Spinal cord (tissue), 10 donors: ENCODE measurements at places on chromosomes 4 and X.

- peaks cover 21% of the 10 kb centered on the region for H3K4me1 ChIP-seq
- H3K27ac ChIP-seq, result peak overlapping the region; percentile 68
- H3K4me3 ChIP-seq, result no peak overlapping the region
- no peaks in the 10 kb centered on the region for H3K27me3 ChIP-seq
- peaks cover 3% of the 10 kb centered on the region for H3K36me3 ChIP-seq
These were observed 154.4 kb downstream of the SHROOM3 start for GRCh38 chr4:76589402-76589801.

GRCh38 chr4:92618968-92619367 is 315.2 kb downstream of the GRID2 start:
- DNase-seq, result no peak
- H3K27ac ChIP-seq, result no peak overlapping the region
- no peak overlapping the region for H3K4me3 ChIP-seq

DNA sequence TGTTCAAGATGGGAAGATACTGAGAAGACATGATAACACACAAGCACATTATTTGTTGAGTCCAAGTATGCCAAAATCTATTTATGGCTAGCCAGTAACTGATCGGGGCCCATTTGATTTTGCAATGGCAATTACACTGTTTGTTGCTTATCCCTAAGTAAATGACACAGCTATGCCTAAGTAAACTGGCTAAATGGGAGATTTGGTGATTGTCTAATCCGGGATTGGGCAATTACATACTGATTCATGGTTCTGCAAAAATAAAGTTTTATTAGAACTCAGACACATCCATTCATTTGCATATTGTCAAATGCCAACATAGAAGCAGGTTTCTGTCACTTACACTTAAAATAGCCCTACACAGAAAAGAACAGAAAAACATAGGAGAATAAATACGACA is 140.2 kb upstream of the TBL1X start:
- H3K36me3 ChIP-seq, result no peaks in the 10 kb centered on the region
- no peaks in the 10 kb centered on the region for H3K27me3 ChIP-seq
- no peak for DNase-seq
- H3K27ac ChIP-seq, result no peak overlapping the region
- H3K4me1 ChIP-seq, result no peaks in the 10 kb centered on the region
- no peak overlapping the region for H3K4me3 ChIP-seq

- no peaks in the 10 kb centered on the region for H3K36me3 ChIP-seq
- no peak overlapping the region for H3K4me3 ChIP-seq
- H3K4me1 ChIP-seq, result no peaks in the 10 kb centered on the region
- no peak for DNase-seq
- H3K27me3 ChIP-seq, result no peaks in the 10 kb centered on the region
- no peak overlapping the region for H3K27ac ChIP-seq
These were observed 60.7 kb downstream of the TET2 start for GRCh38 chr4:105207386-105207785.

DNA sequence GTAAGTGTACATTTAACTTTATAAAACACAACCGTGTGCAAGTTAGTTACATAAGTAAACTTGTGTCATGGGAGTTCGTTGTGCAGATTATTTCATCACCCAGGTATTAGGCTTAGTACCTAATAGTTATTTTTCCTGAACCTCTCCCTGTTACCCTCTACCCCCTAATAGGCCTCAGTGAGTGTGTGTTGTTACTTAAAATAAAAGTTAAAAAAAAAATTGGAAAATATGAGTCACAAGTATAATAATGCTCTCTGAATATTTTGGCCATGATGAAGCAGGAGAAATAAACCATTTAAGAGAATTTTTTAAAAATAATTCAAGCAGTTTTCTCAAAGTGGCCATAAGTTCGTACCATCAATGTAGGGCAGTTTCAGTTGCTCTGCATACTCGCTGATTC is 105.1 kb upstream of the GRID2 start:
- H3K4me3 ChIP-seq, result no peak overlapping the region
- no peak overlapping the region for H3K27ac ChIP-seq
- H3K4me1 ChIP-seq, result no peaks in the 10 kb centered on the region
- no peak for DNase-seq
- no peaks in the 10 kb centered on the region for H3K36me3 ChIP-seq
- H3K27me3 ChIP-seq, result no peaks in the 10 kb centered on the region

DNA sequence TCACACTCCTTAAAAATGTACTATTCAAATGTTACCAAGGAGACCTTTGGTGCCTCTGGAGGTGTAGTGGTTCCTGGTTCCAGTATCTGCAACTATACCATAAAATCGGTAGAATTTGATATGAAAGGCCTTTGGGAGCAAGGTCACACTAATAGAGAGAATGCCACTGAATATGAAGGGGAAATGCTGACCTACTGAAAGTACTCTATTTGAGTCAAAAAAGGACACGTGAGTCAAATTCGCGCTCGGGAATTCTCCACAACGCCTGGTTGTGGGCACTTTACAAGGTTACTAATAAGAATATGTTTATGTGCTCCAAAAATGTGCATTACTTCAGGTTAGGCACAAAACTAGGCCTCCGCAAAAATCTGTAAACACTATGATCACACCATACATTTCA is 39.5 kb upstream of the RELL1 start:
- H3K27me3 ChIP-seq, result no peaks in the 10 kb centered on the region
- H3K27ac ChIP-seq, result no peak overlapping the region
- H3K36me3 ChIP-seq, result no peaks in the 10 kb centered on the region
- H3K4me1 ChIP-seq, result no peaks in the 10 kb centered on the region
- no peak for DNase-seq
- H3K4me3 ChIP-seq, result no peak overlapping the region

GRCh38 chr4:83431200-83431599 is 24.4 kb downstream of the HELQ start:
- no peak overlapping the region for H3K27ac ChIP-seq
- no peaks in the 10 kb centered on the region for H3K4me1 ChIP-seq
- DNase-seq, result no peak
- peaks cover 6% of the 10 kb centered on the region for H3K36me3 ChIP-seq
- no peaks in the 10 kb centered on the region for H3K27me3 ChIP-seq

DNA sequence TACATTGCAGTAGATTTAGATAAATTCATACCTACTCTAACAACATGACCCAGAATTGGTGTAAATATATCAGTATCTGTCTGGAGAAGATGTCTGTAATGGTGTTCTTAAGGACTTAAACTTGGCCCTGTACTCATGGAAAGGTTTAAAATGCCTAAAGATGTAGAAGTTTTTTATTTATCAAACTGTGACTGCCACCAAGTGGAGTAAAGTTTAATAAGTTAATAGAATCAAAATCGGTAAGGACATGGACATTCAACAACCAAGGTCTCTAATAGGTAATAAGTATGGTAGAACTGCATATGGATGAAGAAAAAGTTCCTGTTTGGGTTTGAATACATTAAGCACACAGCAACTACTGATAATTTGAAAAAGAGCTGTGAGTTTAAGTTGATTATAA is 474.0 kb upstream of the NDST3 start:
- H3K4me1 ChIP-seq, result no peaks in the 10 kb centered on the region
- no peak overlapping the region for H3K27ac ChIP-seq
- no peak for DNase-seq
- no peaks in the 10 kb centered on the region for H3K27me3 ChIP-seq
- no peaks in the 10 kb centered on the region for H3K36me3 ChIP-seq
- no peak overlapping the region for H3K4me3 ChIP-seq

- no peaks in the 10 kb centered on the region for H3K36me3 ChIP-seq
- no peak overlapping the region for H3K4me3 ChIP-seq
- peak; percentile 53 for DNase-seq
- H3K4me1 ChIP-seq, result peaks cover 14% of the 10 kb centered on the region
- no peaks in the 10 kb centered on the region for H3K27me3 ChIP-seq
These were observed 49.2 kb downstream of the ENPP6 start for GRCh38 chr4:184168406-184169019.

- no peaks in the 10 kb centered on the region for H3K36me3 ChIP-seq
- no peaks in the 10 kb centered on the region for H3K4me1 ChIP-seq
- no peak overlapping the region for H3K4me3 ChIP-seq
These were observed 52.7 kb downstream of the COX7B2 start for GRCh38 chr4:46856333-46856732.

GRCh38 chr4:151472711-151473110 is 63.7 kb downstream of the FHIP1A start:
- no peak overlapping the region for H3K27ac ChIP-seq
- no peaks in the 10 kb centered on the region for H3K36me3 ChIP-seq
- no peak for DNase-seq
- no peaks in the 10 kb centered on the region for H3K4me1 ChIP-seq

DNA sequence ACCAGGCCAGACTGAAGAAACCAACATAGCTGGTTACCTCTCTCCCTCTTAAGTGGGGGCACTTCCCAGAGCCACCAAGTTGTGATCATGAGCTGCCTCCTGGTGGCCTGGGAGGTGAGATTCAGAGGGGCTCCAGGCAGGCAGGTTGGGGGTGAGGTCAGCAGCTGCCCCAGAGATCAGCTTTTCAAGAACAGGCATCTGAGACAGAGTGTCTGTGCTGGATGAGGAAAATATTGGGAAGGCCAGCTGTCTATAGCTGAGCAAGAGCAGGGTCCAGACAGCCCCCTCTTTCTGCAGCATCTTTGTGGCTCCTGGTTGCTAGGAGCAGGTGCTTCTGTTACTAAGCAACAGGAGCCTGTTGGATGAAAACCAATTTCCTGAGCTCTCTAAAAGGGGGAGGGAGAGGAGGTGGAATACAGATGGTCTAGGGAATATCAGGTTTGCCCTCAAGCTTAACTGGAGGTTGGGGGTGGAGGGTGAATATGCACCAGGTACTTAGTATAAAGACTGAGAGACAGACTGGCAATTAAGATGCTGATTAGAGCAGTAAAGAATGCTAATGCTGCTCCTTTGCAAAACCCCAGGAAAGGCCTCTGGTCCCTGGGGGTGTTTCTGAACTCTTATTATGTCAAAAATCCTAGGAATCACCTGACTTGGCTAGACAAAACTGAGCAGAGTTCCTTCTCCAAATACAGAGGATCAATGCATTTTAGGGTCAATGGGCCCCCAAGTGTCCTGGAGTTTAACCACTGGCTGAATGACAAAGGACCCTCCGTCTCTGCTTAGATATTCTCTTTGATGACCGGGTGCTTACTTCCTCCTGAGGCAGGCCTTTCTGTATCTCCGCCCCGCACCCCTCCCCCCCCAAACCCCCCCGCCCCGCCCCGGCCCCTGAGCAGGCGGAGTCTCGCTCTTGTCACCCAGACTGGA is 21.4 kb downstream of the ZCCHC13 start:
- H3K27ac ChIP-seq, result no peak overlapping the region
- H3K27me3 ChIP-seq, result no peaks in the 10 kb centered on the region
- H3K36me3 ChIP-seq, result no peaks in the 10 kb centered on the region
- H3K4me1 ChIP-seq, result peaks cover 18% of the 10 kb centered on the region
- DNase-seq, result no peak

- no peak for DNase-seq
- no peaks in the 10 kb centered on the region for H3K4me1 ChIP-seq
These were observed 18.4 kb downstream of the PLS3 start for GRCh38 chrX:115579327-115579726.

GRCh38 chr4:3375688-3376087 is 66.1 kb upstream of the HGFAC start:
- H3K36me3 ChIP-seq, result peaks cover 38% of the 10 kb centered on the region
- no peak overlapping the region for H3K27ac ChIP-seq
- no peaks in the 10 kb centered on the region for H3K27me3 ChIP-seq
- H3K4me3 ChIP-seq, result no peak overlapping the region

DNA sequence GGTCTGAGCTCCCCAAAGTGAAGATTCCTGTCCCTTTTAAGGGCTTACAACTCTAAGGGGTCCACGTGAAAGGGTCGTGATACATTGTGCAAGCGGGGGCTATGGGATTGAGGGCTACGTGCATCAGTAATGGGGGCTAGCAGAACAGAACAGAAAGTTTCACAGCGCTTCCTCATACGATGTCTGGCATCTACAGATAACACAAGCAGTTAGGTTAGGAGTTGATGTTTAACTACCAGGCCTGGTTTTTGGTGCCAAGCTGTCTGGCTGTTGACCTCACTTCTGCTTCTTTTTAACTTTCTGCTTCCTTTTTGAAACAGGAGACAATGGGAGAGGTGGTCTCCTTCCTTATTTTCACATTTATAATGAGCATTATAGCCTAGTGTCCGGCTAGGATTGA is 368.6 kb upstream of the CXorf51A start:
- H3K4me1 ChIP-seq, result no peaks in the 10 kb centered on the region
- no peak overlapping the region for H3K4me3 ChIP-seq
- no peak overlapping the region for H3K27ac ChIP-seq
- no peak for DNase-seq
- no peaks in the 10 kb centered on the region for H3K36me3 ChIP-seq

DNA sequence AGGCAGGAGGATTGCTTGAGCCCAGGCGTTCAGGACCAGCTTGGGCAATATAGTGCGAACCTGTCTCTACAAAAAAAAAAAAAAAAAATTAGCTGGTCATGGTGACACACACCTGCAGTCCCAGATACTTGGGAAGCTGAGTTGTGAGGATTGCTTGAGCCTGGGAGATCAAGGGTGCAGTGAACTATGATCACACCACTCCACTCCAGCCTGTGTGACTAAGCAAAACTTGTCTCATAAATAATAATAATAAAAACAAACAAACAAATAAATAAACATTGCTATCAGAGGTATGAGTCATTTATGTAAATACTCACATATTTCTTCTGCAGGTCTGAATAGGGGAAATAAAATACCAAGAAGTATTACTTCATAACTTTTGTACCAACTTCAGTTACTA is 1372.7 kb upstream of the AGA start:
- H3K27ac ChIP-seq, result no peak overlapping the region
- no peak overlapping the region for H3K4me3 ChIP-seq
- H3K4me1 ChIP-seq, result no peaks in the 10 kb centered on the region

DNA sequence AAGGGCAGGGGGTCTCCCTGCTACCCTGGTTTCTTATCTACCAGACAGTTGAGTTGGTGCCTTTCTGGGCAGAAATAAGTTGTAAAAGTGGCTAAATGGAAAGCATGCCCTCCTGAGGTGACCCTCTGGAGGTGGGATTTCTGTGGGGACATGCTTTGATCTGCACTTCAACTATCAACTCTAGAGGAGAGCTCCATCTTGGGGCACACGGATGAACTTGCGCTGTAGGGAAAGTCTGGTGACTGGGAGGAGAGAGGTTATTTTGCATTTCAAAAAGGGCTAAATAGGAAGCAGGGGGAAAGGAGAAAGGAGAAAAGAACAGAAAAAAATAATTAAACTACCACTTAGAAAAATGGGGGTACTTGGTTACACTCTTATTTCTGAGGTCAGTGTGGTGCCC is 12.7 kb upstream of the RHOXF2B start:
- H3K4me1 ChIP-seq, result no peaks in the 10 kb centered on the region
- no peaks in the 10 kb centered on the region for H3K36me3 ChIP-seq
- DNase-seq, result no peak
- no peaks in the 10 kb centered on the region for H3K27me3 ChIP-seq

GRCh38 chrX:1202251-1202650 is 10.2 kb downstream of the CRLF2 start:
- H3K4me1 ChIP-seq, result peaks cover 6% of the 10 kb centered on the region
- no peak for DNase-seq
- no peak overlapping the region for H3K4me3 ChIP-seq
- H3K36me3 ChIP-seq, result no peaks in the 10 kb centered on the region
- H3K27ac ChIP-seq, result no peak overlapping the region

GRCh38 chrX:100413229-100413628 is 3.2 kb upstream of the PCDH19 start:
- H3K4me1 ChIP-seq, result peaks cover 15% of the 10 kb centered on the region
- H3K36me3 ChIP-seq, result no peaks in the 10 kb centered on the region
- peaks cover 46% of the 10 kb centered on the region for H3K27me3 ChIP-seq
- H3K27ac ChIP-seq, result no peak overlapping the region
